ENCODE measurements at places on chromosomes 5 and 9.

GRCh38 chr5:75037106-75037505 lies 15.3 kb downstream of the GCNT4 start:
- no peak for DNase-seq

GRCh38 chr5:172772112-172772906 lies 1.3 kb upstream of the DUSP1 start:
- DNase-seq, result peak; percentile 78

DNA sequence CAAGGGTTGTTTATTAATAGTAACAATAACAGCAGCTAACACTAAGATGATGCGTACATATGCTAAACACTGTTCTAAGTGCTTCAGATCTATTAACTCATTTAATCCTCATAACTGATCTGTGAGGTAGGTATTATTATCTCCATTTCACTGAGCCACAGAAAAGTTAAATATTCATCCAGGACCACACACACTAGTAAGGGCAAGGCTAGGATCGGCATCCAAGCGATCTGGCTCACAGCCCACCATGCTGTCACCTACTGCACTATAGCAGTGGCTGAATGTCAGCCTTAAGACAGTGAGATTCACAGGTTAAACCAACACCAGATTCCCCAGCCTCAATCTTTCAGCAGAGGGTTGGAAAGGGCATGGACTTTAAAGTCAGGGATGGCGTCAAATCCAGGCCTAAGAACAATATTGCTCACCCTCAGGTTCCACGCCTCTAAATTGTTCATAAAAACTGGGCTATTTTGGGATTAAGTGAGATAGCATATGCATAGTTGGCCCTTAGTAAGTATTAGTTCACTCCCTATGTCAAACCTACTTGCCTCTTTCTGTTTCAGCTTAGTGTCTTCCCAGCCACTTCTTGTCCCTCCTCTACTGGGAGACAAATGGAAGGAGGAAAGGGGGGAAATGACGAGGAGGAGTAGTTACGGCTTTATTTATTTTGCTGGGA lies 150.8 kb downstream of the MAPKAP1 start:
- no peak for DNase-seq

DNA sequence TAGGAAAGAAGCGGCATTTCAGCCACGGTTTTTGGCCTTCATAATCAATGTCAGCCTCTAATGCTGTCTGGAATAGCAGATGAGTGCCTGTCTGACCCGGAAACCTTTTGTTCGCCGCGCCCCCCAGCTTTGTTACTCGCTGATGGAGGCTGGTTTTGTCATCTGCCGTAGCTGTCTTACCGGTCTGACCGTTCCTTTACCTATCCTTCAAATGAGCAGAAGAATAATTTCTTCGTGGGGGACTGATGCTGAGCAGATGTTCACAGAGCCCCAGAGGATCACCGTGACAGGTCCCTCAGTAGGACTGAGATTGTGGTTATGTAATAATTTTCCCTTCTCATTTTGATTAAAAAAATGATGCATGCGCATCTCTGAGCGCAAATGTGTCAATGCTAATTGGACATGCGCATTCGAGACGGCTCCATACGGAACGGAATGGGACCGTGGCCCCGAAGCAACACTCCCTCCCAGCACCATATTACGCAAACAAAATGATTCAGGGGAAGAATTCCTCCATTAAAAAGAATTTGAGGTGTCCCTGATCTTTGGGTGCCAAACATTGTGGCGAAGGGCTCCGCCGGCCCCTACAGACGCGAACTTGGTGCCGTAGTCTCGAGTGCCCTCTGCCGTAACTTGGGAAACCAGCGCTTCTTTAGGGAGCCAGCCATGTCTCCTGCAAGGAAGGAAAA lies 27.6 kb downstream of the TLX3 start:
- DNase-seq, result peak; percentile 23

DNA sequence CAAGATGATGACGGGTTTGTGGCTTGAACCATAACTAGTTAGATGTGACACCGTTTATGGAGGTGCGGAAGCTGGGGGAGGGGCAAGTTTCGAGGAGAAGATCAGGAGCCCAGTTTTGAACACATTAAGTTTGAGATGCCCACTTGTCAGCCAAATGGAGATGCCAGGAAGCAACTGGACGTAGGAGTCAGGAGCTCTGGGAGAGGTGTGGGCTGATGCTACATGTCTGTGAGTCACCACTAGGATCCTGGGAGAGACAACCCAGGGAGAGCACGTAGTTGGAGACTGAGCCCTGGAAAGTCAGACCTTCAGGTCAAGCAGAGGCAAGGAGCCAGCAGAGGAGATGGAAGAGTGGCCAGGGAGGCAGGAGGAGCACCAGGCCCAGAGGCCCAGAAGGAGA lies 48.8 kb upstream of the SLC25A51 start:
- DNase-seq, result no peak

- no peak for DNase-seq
Measured at GRCh38 chr5:39417979-39418378, 6.8 kb downstream of the DAB2 start.

- DNase-seq, result no peak
Measured at GRCh38 chr9:27539479-27540441, 10.1 kb upstream of the MOB3B start.

- no peak for DNase-seq
Measured at GRCh38 chr5:81361600-81361999, 32.3 kb downstream of the ACOT12 start.

DNA sequence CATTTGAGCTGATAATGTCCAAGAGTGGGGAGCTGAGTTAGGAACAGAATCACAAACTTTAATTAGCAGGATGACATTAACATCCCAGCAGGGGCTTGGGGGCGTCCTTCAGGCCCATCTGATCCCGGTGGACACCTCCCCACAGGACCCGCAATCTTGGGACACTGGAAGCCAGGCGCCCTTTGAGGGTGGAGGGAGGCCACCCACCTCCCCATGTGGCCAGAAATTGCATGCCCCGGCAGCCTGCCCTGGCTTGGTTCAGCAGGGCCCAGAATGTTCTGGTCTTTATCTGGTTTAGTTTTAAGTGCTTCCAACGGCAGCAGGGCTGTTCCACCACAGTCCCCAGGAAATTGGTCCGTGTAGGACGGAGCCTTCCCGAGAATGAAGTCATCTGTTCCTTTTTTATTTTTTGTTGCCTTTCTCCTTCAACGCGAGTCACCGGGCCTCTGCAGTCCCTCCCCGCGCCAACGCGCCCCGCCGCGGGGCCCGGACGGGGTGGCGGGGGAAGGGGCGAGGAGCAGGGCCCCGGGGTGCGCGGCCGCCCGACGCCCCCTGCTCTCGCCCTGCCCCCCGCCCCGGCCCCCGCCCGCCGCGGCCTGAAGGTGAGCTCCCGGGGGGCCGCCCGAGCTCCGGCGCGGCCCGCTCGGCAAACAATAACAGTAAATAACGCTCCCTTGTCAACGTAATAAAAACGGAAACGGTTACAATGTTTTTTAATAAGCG lies 207.9 kb downstream of the C9orf50 start:
- peak; percentile 52 for DNase-seq

- DNase-seq, result no peak
Measured at GRCh38 chr5:111173476-111173875, 50.7 kb upstream of the CAMK4 start.

DNA sequence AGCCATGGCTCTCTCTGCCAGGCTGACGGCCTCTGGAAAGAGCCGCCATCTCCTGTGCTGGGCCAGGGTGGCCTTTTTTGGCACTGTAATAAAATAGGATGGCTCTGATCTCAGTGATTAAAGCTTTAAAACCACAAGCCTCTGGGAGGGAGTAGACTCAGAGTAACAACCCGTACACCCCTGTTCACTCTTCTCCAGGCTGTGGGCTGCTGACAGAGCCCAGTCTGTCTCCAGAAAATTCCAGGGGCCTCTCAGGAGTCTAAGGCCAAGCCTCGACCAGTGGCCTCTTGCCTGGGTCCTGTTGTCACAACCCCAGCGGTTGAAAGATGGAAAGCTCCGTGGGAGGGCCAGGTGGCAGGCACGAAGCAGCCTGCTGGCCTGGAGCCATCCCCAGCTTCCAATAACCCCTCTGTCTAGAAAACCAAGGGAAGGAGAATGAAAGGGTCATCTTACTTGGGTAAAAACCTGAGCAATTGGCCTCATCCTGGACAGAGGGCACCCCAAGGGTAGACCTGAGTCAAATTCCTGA lies 286.7 kb upstream of the ZNF462 start:
- DNase-seq, result no peak

GRCh38 chr9:79287708-79288290 lies 284.0 kb upstream of the TLE4 start:
- no peak for DNase-seq

- DNase-seq, result no peak
Measured at GRCh38 chr5:148685520-148686134, 31.3 kb upstream of the HTR4 start.

DNA sequence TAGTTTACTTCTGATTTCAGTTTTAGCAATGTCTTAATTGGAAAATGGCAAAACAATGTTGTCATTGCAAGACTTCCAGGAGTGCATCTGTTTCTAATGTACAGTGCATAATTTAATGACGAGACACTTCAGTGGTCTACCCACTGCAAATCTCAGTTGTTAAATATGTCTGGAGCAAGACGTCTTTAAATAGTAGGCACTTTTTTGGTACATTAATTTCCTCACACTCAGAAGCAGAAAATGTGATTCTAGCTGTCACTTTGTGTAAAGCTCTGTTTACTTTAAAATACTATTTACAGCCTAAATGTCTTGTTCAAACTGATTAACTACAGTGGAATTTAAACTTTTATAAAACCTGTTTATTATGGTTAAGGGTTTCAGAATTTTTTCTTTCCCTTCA lies 815.5 kb downstream of the TLE1 start:
- DNase-seq, result no peak

GRCh38 chr9:75873712-75874111 lies 16.8 kb upstream of the PCSK5 start:
- no peak for DNase-seq

DNA sequence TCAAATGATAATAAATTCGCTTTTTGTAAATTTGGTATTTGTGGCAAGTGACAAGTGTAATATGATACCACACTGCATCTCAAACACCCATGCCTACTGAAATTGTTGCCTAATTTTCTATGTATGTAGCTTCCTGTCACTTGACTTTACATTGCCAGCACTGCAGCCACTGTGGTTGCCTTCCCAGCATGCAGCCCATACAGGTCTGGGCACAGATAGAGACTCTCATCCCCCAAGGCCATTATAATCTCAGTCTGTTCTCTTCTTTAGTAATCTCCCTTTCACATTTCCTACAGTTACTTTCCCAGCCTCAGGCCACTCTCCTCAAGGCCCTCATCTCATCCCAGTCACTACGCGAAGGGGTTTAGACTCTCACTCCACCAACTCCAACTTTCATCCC lies 1200.6 kb downstream of the PTPRD start:
- no peak for DNase-seq

GRCh38 chr9:16879416-16879815 lies 8.9 kb upstream of the BNC2 start:
- no peak for DNase-seq

DNA sequence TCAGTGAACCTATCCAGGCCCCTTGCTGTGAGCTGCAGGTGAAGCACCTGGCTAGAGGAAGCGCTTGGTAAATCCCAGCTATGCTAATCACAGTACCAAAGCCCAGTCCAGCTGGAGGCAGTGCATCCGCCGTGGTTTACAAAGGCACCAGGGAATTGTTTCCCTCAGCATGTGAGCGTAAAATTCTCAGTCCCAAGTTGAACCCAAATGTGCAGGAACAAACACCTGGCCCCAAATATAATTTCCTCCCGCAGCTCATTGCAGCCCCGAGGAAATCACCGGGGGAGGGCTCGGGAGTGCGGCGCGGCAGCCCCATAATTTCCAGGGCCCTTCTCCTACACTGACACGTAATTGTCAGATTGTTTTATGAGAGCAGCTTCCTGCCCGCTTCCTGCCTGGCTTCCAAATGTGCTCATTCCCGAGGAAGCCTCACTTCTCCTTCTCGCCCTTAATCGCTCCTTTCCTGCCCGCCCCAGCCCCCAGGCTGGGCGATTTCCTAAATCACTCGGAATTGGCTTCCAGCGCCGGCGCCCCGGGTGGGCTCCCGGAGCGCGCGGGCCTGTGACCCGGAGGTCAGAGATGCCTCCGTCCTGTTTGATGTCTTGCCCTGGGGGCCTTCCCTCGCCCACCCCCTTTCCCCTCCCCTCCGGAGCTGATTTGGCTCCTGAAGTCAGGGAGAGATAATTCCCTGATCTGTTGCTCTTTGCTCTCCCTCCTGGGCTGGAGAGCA lies 134.4 kb downstream of the FGF1 start:
- no peak for DNase-seq

- DNase-seq, result no peak
Measured at GRCh38 chr9:98140503-98140902, 21.5 kb upstream of the TRIM14 start.

DNA sequence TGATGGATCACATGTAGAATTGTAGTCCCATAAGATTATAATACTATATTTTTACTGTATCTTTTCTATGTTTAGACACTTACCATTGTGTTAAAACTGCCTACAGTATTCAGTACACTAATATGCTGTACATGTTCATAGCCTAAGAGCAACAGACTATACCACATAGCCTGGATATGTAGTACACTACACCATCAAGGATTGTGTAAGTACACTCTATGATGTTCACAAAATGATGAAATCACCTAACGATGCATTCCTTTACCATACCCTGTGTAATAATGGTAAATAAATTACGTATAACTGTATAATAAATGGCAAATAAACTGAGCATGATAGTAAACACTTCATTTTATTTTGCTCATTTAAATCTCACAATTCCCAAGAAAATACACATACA lies 60.3 kb downstream of the RICTOR start:
- DNase-seq, result no peak

GRCh38 chr5:42583322-42583721 lies 160.1 kb downstream of the GHR start:
- peak; percentile 59 for DNase-seq

GRCh38 chr5:565782-566440 lies 41.7 kb upstream of the SLC9A3 start:
- no peak for DNase-seq

- no peak for DNase-seq
Measured at GRCh38 chr5:20554001-20554400, 566.0 kb upstream of the CDH18 start.

GRCh38 chr5:36646507-36647023 lies 40.2 kb downstream of the SLC1A3 start:
- DNase-seq, result no peak

Data from activated CD4-positive, alpha-beta T cell treated with anti-CD3 and anti-CD28 coated beads, Interleukin-2, amount 10 ng/mL, durations not matched to agents 7 days and 5 days (primary cell).